ENCODE measurements at places on chromosomes 7 and 10. TPM values are rescaled to one million over a fixed set of nuclear protein-coding genes. Genes with fewer than 3 reads are reported as not detected.
A peak's percentile ranks its signal among the peaks of the same experiment; 100 is the strongest.

Gene GPC2
- polyA plus RNA-seq, result 5.9 TPM

Gene CHAT
- not detected for polyA plus RNA-seq

Gene NME8
- not detected for polyA plus RNA-seq

Gene BMPER
- polyA plus RNA-seq, result 6.2 TPM

DNA sequence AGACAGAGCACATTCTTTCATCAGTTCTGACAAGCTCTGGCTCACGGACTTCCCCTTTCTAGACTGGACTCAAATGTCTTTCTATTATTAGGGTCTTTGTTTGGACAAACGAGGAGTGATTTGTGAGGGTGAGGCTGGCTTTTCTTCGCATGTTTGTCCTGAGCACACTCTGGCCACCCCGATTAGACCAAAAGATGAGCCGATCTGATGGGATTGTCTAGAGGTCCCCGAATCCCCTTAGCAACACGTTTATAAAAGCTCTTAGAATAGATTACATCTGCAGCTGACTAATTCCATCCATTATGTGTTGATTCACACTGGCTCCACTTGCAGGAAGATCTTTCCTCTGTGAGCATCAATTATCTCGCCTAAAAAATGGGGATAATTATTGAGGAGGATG lies 675.4 kb upstream of the AUTS2 start:
- DNase-seq, result no peak

DNA sequence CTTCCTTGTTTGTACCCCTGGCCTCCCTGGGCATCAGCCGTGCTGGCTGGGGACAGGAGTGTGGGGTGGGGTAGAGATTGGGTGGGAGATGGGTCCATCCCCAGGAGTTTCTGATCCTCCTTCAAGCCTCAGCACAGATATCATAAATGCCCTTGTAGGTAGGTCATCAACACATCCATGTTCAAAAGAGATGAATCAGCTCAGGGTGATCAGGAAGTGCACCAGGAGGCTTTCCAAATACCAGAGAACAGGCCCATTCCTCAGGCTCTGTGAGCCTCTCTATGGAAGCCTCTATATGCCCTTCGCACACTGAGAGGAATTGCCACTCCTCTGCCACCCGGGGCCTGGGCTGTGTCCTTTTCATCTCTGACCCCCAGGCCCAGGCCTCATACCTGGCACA lies 31.9 kb upstream of the ADCYAP1R1 start:
- no peak for DNase-seq

GRCh38 chr7:105987046-105987445 lies 24.0 kb downstream of the CDHR3 start:
- DNase-seq, result no peak

GRCh38 chr7:165661-166337 lies 26.6 kb upstream of the FAM20C start:
- DNase-seq, result no peak

DNA sequence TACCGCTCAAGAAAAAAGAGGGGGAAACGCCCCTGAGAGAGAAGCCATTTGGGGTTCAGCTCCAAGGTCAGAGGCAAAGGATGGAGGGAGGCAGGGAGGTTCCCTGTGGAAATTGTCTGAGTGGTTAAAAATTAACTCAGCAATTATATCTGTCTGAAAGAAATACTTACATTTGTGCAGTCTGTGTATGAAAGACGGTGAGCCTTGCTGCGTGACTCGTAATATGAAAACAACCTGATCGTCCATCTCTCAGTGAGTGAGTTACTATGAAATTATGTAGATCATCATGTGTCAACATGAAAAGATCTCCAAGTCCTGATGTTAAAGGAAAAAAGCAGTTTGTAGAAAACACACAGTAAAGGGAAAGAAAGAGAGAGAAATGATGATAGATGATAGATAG lies 67.2 kb upstream of the FAM204A start:
- no peak for DNase-seq

DNA sequence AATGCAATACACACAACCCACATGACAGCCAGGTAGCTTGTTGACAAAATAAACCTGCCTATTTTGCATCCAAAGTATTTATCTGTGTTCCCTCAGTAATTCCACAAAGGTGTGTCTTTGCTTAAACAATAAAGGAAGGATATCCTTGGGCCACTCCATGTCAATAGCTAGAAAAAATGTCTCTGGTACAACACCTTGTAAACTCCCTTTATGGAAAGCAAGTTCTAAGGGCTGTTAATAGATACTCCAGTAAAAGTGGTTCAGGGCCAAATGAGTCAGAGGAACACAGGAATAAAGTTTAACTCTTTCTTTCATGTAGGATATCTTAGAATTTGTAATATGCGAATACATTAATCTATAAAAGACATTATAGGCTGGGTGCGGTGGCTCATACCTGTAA lies 96.9 kb upstream of the LRRTM3 start:
- DNase-seq, result no peak

DNA sequence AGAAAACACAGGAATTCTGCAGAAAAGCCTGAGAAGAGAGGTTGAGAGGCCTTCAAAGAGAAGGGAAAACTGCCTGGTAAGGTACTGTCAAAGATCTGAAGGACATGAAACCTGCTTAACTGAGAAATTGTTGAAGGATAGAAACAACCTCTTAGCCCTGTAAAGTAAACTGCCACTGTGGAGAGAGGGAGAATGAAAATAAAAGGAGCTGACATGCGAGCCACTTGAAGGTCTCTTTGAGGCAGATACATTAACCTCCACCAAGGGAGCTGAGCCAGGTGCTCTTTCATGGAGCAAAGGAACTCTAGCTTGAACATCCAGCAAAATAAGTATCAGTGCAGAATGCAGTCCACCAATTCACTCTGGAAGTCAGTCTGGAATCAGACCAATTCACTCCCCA lies 108.8 kb upstream of the FEZF1 start:
- DNase-seq, result no peak

- DNase-seq, result peak; percentile 10
Observed at GRCh38 chr10:123009105-123009820, 457 bp downstream of the ACADSB start.

DNA sequence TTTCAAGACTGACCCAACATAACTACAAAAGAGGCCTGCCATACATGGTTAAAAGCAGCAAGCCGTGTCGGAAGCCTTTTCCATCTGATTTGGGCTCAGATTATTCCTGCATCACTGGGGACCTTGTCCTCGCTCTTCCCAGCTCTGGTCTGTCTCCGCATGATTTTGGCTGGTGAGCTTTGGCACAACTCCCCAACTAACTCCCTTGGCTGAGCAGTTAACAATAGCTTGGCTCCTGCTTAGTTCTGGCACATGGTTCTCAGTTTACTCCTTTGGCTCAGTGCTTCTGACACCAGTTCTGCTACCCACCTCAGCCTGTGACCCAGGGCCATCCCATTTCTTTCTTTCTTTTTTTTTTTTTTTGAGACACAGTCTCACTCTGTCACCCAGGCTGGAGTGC lies 17.0 kb downstream of the AGK start:
- DNase-seq, result no peak

DNA sequence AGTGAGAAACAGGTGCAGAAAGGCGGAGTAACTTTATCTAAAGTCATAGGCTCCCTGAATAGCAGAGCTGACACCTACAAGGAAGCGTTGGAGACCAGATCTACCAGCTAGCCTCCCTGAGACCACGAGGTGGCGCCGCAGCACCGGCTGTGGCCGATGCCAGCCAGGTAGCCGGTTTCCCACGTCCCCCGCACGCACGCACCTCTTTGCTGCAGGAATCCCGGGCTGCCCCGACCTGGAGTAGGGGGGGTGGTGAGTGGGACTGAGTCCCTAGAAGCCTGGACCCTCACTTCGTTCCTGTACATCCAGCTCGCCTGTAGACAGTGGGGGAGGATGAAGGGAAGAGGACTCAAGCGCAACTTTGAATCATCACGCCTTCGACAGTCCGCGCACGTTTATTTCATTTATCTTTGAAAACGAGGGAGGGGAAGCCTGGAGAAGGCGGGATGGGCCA lies 3.7 kb downstream of the ELOVL3 start:
- peak; percentile 82 for DNase-seq

GRCh38 chr10:97123765-97124164 lies 62.0 kb downstream of the SLIT1 start:
- DNase-seq, result no peak

- no peak for DNase-seq
Observed at GRCh38 chr7:148950806-148951205, 66.7 kb upstream of the EZH2 start.

- DNase-seq, result no peak
Observed at GRCh38 chr7:5797179-5797578, 15.7 kb upstream of the RNF216 start.

DNA sequence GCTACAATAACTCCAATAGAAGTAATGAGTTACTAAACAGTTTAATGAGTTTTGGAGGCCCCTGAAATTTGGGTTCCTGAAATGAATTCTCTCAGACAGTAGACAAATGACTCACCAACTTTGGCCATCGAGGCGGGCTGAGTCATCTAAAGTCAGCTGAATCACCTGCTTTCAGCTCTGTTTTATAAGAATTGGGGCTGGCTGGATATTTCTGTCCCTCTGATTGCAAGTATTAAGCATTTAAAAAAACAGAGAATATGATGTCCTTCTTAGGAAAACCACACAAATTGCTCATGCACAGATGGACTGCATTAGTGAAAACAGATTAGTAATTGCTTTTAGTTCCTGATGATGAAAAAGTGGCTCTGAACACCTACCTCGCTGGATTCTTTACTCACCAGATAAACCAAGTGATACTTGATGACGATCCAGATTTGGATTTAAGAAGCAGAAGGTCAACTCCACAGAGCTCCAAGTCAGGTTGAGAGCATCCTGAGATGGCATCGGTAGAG lies 59.1 kb downstream of the ZNF365 start:
- DNase-seq, result no peak

DNA sequence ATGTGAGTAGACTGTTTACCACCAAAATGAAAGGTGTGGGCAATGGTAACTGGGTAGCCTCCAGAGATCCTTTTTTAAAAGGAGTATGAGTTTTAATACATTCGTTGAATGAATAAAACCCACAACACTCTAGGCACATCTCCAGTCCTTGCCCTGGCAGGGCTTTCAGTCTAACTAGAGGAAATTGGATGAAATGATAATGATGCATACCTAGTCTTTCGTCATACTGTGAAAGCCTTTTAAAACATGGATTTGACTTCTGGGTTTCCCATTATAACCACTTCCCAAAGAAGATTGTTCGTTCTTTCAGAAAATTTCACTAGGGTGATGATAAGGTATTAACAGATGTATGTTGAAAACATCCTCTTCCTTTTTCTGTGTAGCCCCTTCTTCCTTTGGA lies 110.8 kb downstream of the REEP3 start:
- no peak for DNase-seq

DNA sequence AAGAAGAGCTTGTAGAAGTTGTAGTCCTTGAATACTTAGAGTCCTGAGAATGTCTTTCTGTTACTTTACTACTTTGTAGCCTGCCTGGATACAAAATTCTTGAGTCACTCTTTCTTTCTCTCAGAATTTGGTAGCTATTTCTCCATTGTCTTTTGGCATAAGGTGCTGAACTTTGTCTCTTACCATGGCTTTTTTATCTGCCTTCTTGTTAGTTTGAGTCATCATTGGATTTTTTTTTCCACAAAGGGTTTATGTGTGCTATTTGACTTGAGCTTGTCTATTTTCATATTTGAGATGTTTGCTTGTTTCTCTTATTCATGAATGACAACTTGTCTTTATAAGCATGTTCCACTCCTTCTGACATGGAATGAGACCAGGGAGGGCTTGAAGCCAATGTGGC lies 74.5 kb upstream of the EXOC6 start:
- DNase-seq, result no peak

Data from muscle of back (tissue), 13 donors.